ENCODE measurements at places on chromosomes 5 and 9.

GRCh38 chr9:132214027-132214622, 52.3 kb downstream of the NTNG2 start:
- DNase-seq: no peak

GRCh38 chr5:67319935-67320725, 123.5 kb upstream of the CD180 start:
- DNase-seq: no peak

- DNase-seq: no peak
Measured at GRCh38 chr9:37969130-37969529, 65.2 kb upstream of the SLC25A51 start.

GRCh38 chr5:85868070-85868469, 749.7 kb upstream of the COX7C start:
- DNase-seq: no peak

DNA sequence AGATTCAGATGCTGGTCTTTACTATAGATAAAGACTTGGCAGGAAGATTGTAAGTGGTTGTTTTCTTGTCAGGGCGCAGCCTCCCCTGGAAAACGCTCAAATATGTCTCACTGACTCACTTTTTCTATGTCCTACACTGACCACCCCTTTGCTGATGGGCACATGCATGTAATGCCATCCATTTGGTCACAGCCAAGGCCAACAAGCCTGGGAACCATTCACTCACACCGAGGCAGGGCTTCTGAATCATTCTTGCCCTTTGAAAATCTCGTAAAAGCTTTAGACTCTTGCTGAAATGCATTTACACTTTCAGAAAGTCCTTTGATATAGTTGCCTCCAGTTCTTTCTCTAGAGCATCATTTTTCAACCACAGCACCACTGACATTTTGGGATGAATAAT, 249.4 kb downstream of the ACTL7B start:
- DNase-seq: no peak

GRCh38 chr5:53249529-53250200, 140.1 kb upstream of the MOCS2 start:
- no peak for DNase-seq

All from GM19239 (cell line).